Left kidney (tissue), 8 donors: ENCODE measurements at places on chromosomes 11 and 22. TPM values are rescaled to one million over a fixed set of nuclear protein-coding genes. Genes with fewer than 3 reads are reported as not detected.

- peak; percentile 93 for DNase-seq
Measured at GRCh38 chr11:27201454-27202302, 161.1 kb downstream of the BBOX1 start.

- DNase-seq: no peak
Measured at GRCh38 chr11:88489030-88489429, 151.5 kb upstream of the CTSC start.

GRCh38 chr11:26583550-26583949, 11.5 kb upstream of the MUC15 start:
- DNase-seq: no peak

- DNase-seq: no peak
Measured at GRCh38 chr22:45843986-45844385, 133.0 kb downstream of the WNT7B start.

The PKDREJ gene
- 0.55 TPM for polyA plus RNA-seq

The CEND1 gene
- 0.27 TPM for polyA plus RNA-seq

The CASP12 gene
- polyA plus RNA-seq: 0.65 TPM

The OR8I2 gene
- not detected for polyA plus RNA-seq
